ENCODE measurements at places on chromosomes 7 and 10.

DNA sequence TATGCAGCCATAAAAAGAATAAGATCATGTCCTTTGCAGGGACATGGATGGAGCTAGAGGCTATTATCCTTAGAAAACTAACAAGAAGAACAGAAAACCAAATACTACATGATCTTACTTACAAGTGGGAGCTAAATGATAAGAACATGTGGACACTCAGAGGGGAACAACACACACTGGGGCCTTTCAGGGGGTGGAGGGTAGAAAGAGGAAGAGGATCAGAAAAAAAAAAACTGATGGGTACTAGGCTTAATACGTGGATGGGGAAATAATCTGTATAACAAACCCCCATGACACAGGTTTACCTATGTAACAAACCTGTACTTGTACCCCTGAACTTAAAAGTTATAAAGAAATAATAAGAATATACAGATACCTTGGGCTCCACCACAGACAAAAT is 514.2 kb downstream of the ARL4A start:
- no peak for DNase-seq

- DNase-seq = no peak
These were observed 594.8 kb downstream of the ZWINT start for GRCh38 chr10:55766212-55766611.

GRCh38 chr10:13690281-13690825 is 103.6 kb downstream of the PRPF18 start:
- DNase-seq = peak; percentile 61

DNA sequence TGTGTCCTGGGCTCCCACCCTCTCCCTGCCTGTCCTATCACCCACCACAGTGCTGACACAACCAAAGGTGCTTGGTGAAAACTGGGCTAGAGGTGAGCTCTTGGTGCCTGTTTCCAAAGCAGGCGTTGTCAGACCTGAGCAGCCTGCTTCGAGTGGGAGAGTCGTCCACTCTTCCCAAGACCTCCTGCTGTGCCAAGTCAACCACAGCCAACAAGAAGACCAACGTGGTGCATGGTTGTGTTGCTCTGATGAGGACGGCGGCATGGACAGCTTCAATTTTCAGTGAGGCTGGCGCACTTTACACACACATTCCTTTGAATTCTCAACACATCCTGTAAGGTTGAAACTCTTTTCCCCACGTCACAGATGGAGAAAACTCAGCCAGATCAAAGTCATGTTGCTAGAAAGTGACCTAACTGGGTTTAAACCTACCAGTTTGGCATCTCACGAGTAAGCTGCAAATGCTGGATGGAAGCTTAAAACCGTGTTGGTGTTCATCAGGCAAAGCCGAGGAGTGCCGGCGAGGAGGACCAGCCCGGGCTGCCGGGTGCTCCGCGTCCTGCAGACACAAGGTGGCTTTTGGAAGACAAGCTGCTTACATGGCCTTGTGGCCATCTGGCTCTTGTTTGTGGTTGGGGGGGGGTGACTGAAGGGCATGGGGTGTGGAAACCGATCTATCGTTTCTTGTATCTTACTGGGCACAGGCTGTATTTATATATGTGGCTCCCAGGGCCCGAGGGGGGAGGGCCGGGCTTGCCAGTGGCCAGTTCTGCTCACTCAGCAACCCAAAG is 39.3 kb downstream of the INSIG1 start:
- no peak for DNase-seq

GRCh38 chr7:88300401-88300945 is 6.2 kb downstream of the STEAP4 start:
- no peak for DNase-seq

- peak; percentile 87 for DNase-seq
These were observed 21.2 kb upstream of the RAMP3 start for GRCh38 chr7:45136106-45137060.

DNA sequence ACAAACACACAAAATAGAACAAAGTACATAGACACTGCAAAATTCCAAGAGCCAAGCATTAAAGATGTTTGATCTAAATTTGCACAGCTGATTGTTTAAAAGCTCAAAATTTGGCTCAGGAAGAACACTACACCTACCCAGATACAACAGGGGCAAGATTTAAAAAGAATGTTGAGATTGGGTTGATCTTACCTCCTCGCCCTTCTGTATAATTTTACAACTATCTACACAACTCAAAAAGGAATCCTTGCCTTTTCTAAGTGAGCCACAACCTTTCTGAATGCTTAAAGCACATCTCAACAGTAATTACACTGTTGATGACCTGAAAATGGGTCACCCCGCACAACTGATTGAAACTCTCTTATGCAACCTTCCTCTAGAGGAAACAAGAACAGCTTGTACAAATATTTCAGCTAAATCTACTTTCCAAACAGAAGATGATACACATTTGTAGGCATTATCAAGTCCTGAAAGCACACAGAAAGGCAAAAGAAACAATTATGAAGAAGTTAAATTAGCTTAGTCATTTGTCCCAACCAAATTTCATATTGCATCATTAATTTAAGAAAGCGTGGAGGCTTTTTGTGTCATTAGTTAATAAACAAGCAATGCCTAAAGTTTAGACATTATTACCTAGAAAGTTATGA is 75.5 kb downstream of the UBE2H start:
- peak; percentile 76 for DNase-seq

- DNase-seq = no peak
These were observed 22.4 kb downstream of the PDE1C start for GRCh38 chr7:32047801-32048200.

GRCh38 chr10:29378106-29378505 is 89.2 kb downstream of the LYZL1 start:
- DNase-seq = no peak

DNA sequence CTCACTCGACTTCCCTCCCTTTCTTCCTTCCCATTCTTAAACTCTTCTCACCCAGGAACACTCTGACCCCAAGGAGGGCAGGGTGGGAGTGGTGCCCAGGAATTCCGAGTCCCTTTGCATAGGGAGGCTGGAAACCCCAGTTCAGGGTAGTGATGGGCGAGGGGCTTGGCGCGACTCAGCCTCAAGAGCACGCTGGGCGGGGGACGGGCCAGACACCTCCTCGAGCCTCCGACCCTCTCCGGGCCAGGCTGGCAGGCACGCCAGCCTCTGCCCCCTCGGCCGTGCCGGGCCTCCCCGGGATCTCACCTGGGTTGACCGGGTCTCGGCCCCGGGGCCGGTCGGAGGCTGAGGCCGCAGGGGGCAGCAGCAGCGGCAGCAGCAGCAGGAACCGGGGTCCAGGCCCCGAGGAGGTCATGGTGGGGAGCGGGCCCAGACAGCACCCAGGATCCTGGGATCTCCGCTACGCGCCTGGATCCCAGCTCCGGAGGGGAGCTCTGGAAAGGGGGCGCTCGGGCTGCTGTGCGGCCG is 457 bp downstream of the PLOD3 start:
- DNase-seq = no peak

DNA sequence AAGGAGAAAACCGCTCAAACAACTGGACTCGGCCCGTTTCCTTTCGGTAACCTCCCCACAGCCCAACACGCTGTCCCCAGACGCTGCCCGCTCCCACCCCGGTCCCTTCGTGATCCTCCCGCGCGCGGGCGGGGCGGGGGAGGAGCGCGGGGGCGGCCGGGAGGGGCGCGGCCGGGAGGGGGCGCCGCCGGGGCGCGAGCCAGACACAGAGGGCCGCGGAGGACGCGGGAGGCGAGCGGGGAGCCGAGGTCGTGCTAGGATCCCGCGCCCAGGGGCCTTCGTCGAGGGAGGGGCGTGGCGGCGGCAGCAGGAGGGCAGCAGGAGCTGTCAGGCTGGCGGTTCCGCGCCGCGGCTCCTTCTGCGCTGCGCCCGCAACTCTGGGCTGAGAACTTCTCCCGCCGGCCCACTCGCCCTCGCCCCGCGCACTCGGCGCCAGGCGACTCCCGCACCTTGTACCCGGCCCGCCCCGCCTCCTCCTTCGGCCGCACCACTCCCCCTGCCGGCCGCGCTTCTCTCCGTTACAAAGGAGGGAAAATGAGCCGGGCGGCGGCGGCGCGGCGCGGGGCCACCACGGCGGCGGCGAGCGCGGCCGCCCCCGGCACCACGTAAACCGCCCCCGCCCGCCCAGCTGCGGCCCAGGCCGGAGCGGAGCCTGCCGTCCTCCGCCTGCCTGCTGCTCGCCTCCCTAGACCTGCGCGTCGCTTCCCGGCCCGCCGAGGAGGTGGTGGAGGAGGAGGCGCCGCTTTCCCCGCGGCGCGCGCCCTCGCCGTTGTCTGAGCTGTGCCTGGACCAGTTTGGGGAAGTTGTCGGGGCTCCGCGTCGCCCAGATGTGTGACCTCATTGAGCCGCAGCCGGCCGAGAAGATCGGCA is at the start of gene CDK14:
Gene CDK14 (plus strand): TSS at position 521 of the 870 bp plus-strand sequence. CDS start 307 bp downstream, at position 828.
- DNase-seq = peak; percentile 75

DNA sequence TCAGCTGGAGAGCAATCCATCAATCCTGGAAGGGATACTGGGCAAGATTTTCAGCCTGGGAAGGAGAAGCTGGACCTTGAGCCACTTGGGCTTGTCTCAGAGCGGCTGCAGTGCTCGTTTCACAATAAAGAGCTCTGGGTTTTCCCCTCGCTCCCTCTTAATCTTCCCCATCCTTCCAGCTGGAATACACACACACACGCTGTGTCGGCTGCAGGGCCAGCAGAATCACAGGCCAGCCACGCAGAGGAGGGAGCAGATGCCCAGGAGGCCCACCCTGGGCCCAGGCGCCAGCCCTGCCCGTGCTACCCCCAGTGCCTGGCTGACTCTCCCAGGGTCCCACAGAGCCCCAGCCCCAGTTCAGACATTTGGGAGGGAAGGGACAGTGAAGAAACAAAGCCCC is 255.1 kb downstream of the TNS3 start:
- DNase-seq = peak; percentile 70

- peak; percentile 51 for DNase-seq
These were observed 72.9 kb upstream of the LOXL4 start for GRCh38 chr10:98340940-98341310.

DNA sequence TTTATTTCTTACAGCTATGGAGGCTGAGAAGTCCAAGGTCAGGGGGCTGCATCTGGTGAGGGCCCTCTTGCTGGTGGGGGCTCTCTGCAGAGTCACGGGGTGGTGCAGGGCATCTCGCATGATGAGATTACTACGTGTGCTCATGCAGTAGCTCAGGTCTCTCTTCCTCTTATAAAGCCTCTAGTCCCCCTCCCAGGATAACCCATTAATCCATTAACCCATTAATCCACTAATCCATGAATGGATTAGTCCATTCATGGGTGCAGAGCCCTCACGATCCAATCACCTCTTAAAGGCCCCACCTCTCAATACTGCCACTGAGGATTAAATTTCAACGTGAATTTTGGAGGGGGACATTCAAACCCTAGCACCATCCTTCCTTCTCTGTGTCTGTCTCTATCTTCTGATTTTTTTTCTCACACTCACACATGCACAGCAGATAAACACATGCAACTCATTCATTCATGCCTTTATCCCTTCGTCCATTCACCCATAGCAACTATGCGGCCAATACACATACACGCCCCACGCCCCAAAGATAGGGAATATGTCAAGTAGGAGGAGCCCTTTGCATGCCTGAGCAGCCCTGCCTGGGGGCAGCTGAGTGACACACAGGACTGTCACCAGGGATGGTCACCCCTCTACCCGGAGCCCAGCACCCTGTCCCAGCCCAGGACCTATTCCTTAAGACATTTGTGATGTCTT is 86.5 kb downstream of the C10orf105 start:
- no peak for DNase-seq

GRCh38 chr10:101888251-101888949 is 44.8 kb upstream of the KCNIP2 start:
- DNase-seq = no peak

- DNase-seq = peak; percentile 59
These were observed 87.7 kb downstream of the TNS3 start for GRCh38 chr7:47493976-47494911.

GRCh38 chr7:27161214-27161720 is 4.1 kb downstream of the HOXA9 start:
- DNase-seq = no peak

GRCh38 chr7:127794551-127794950 is 142.6 kb downstream of the SND1 start:
- no peak for DNase-seq

DNA sequence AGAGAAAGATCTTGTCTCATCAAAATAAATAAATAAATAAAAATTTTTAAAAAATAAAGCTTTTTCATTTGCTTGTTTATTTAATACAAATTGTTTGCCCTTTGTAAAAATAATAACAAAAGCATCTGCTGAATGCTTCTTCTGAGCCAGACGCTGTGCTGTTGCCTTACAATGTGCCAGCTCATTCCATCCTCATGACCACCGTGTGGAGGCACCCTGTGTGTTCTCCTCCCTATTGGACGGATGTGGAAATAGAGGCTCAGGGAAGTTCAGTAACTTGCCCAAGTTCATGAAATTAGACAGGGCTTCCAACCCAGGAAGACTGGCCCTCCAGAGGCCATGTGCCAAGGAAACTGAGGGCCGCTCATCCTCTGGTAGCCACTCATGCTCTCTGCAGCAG is 120.6 kb downstream of the SH3PXD2A start:
- DNase-seq = no peak

- peak; percentile 72 for DNase-seq
These were observed 110.3 kb upstream of the ARID5B start for GRCh38 chr10:61791216-61791615.

GRCh38 chr10:16184906-16185305 is 251.9 kb upstream of the PTER start:
- no peak for DNase-seq

GRCh38 chr10:104324221-104324686 is 14.0 kb downstream of the ITPRIP start:
- no peak for DNase-seq

GRCh38 chr10:63431962-63432797 is 33.6 kb downstream of the JMJD1C start:
- DNase-seq = peak; percentile 27

GRCh38 chr7:45401155-45401554 is 173.0 kb upstream of the ADCY1 start:
- DNase-seq = no peak

- no peak for DNase-seq
These were observed 24.4 kb upstream of the VSIR start for GRCh38 chr10:71797533-71798307.

GRCh38 chr10:34305189-34305588 is 509.9 kb downstream of the PARD3 start:
- DNase-seq = no peak

DNA sequence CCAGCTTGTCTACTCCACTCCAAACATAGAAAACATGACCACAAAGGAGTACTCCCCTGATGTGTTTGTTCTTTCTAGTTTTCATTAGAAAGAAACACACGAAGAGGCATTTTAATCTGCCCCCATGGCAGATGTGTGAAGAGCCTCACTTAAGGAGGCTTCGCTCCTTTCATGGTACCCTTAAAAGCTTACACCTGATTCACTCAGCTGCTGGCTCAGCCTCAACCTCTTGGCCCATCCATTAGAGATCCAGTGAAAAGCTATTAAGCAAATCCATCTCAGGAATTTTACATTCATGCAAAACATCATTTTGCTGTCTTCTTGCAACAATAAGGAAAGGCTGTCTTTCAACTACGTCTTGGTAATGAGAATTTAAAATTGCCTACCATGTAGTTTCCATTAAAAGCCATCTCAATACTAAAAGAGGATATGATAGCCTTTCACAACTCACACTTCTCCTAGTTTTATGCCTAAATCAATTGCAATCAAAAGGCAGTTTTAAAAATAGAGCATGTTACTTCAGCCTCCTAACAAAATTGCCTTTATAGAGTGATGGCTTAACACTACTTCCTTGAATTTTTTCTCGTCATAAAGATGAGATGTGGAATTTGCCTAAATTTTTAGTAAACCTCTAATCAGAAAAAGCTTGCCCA is 22.7 kb downstream of the MACC1 start:
- DNase-seq = no peak

- DNase-seq = no peak
These were observed 63.5 kb downstream of the MGMT start for GRCh38 chr10:129530581-129530980.

Data from choroid plexus epithelial cell (primary cell).